ENCODE measurements at places on chromosomes 6 and 20.

GRCh38 chr20:36604952-36605398 lies 604 bp upstream of the RAB5IF start:
- DNase-seq = no peak

GRCh38 chr6:152146385-152146784 lies 338.9 kb downstream of the ESR1 start:
- no peak for DNase-seq

DNA sequence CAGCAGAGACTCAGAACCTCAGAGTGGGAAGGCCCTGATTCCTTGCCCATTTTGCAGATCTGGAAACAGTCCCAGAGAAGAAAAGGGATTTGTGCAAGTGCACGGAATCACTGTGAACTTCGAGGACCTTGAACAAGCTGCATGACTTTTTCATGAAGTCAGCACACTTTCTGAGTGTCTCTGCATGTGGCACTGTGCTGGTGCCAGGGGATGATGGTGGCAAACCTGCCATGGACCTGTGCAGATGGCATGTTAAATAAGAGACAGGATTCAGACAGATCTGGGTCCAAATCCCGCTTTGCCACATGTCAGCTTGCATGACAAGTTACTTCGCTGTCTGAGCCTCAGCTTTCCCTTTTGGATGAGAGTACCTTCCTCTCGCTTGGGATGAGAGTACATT lies 26.8 kb downstream of the ZNF831 start:
- no peak for DNase-seq

- DNase-seq = no peak
Measured at GRCh38 chr6:85472744-85473143, 22.9 kb downstream of the NT5E start.

DNA sequence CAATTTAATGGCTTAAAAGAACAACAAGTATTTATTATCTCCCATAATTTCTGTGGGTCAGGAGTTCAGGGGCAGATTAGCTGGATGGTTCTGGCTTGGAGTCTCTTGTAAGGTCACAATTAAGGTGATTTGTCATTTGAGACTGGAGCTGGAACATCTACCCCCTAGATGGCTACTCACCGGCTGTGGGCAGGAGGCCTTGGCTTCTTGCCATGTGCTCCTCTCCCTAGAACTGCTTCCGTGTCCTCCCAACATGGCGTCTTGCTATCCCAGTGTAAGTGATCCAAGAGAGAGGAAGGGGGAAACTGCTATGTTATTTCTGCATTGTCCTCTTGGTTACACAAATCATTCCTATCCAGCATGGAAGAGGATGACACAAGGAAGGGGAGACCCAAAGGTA lies 210.2 kb upstream of the ECI2 start:
- no peak for DNase-seq

DNA sequence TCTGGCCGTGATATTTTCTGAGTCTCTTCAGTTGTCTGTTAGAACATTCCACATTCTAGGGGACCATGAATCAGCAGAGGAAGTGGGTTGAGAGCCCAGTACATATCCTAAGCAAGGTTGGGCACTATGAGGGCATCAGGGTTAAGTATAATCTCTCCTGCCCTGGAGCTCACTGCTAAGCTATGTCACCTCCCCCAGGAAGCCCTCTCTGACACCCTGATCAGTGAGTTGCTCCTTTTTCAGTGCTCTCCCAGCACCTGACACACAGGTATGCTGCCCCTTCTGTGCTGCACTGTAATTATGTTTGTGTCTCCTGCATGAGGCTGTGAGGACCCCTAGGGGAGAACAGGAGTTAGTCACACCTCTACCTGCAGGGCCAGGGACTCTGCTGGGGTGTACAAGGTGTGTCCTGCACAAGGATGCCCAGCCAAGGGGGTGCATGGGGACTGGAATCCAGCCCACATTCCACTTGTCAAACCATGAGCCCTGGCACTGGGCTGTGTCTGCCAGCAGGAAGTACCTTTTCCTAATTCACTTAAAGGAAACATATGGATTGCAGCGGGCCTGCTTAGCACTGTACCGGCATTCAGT lies 3.9 kb downstream of the RAB44 start:
- DNase-seq = no peak

- no peak for DNase-seq
Measured at GRCh38 chr20:24705486-24705885, 236.1 kb downstream of the SYNDIG1 start.

DNA sequence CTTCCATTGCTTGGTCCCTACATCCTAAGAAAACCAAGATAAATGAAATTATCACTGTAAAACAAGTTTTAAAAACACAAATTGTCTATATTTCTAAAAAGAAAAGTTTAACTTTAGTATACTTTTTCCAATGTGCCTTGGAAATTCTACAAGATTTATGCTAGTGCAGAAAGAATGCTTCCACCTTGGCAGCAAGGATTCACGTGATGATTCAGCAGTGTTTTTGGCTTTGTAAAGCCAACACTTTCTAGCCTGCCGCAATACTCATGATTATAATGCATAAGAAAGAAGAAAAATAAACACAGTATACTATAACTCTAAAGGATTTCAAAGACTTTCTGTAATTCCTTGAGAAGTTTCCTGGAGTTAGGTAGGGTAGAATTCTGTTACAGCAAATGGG lies 442.7 kb downstream of the TENT5A start:
- DNase-seq = no peak

- DNase-seq = peak; percentile 97
Measured at GRCh38 chr20:54624706-54625390, 149.5 kb downstream of the DOK5 start.

DNA sequence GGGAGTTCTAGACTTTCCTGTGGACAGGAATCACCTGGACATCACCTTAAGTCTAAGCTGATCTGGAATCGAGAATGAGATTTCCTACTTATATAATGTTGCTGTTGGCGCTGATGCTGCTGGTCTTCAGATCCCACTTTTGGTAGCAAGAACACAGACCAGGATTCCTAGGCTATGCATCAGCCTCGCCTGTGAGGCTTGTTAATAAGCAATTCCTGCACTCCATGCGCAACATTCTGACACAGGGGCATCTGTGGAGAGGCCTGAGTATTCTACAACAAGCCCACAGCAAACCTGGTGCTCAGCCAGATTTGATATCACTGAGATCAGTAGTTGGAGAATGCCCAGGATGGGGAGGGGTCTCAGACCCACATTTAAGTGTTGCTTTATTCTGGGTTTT lies 52.0 kb upstream of the TRIM26 start:
- no peak for DNase-seq

DNA sequence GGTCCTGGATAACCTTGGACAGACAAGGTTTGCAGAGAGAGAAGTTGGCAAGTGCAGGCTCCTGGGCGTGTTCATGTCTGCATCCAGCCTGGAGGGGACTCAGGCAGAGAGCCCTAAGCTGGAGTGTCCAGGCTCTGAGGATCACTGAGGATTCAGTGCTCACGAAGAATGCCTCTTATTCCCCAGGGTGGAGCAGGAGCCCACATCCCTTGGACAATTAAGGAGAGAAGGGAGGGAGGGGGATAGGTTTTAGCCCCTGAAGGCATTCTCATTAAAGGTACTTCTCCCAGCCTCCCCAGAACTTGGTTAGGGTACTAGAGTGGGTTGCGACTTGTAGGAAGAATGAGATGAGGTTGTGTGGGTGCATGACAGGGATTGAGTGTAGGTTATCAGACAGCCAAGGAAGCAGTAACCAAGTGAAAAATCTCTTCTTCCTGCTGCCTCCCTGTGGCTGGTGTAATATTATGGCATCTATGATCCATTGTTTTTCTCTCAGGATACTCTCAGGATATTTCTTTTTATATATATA lies 680 bp downstream of the HLA-DPB1 start:
- no peak for DNase-seq

- peak; percentile 65 for DNase-seq
Measured at GRCh38 chr6:33746651-33747100, at the start of gene IP6K3. IP6K3 (minus strand) TSS chr6:33746905; CDS start chr6:33735476, 11,429 bp downstream.

DNA sequence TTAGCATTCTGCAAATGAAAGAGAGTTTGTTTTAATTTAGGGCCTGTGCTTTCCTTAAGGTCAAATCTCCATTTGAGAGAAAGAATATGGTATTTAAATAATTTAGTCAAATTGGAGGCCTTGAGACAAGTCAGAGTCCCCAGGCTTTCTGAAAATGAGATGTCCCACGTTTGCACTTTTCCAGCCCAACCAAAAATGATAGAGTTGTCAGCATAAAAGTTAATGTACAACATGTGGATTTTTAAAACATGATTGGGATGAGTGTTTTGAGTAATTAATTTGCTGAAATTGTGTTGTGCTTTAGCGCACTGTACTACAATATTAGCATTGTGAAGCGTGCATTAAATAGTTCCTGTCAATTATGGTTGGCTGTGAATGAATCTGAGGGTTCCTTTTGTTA lies 10.0 kb downstream of the CD83 start:
- DNase-seq = no peak

DNA sequence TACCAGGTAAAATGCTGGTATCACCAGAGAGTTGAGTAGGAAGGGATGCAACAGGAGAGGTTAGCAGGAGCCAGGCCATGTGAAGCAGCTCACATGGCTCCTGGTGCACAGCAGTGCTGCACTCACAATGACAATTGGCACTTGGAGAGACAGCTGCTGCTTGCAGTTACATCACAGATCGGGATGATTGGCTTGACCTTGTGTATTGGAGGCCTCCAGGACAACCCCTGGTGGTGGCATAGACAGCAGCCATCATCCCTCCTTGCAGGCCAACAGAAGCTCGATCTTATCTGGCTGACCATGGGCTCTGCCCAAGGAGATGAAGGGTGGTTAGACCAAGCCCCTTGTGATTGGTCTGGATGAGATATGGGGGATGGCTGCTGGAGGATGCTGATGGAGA lies 73.0 kb downstream of the EYA2 start:
- DNase-seq = no peak

DNA sequence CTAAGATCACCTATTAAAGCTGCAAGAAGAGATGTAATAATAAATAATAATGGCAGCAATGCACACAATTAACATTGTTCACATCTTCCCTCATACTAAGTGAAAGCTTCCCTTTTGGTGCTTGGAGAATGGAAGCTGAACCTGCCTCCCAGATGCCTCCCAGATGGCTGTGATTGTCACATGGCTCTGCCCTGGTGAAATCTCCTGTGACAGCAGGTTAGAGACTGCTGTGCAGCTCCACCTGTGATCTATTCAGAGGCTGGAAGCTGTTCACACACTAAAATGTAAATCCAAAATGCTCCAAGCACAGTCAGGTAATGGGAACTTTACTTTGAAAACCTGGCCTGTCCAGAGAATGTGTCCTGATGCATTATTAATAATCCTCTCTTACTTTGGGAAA lies 41.7 kb upstream of the RGS17 start:
- no peak for DNase-seq

- DNase-seq = no peak
Measured at GRCh38 chr6:121848523-121849255, 413.2 kb downstream of the GJA1 start.

GRCh38 chr20:47490795-47491194 lies 10.9 kb upstream of the NCOA3 start:
- no peak for DNase-seq

- no peak for DNase-seq
Measured at GRCh38 chr6:9659848-9660247, 755.0 kb downstream of the TFAP2A start.

GRCh38 chr6:159941286-159942113 lies 27.4 kb upstream of the IGF2R start:
- DNase-seq = peak; percentile 44

- DNase-seq = no peak
Measured at GRCh38 chr6:134590449-134590848, 272.5 kb upstream of the SGK1 start.

GRCh38 chr6:129447198-129447565 lies 262.8 kb downstream of the ARHGAP18 start:
- no peak for DNase-seq

DNA sequence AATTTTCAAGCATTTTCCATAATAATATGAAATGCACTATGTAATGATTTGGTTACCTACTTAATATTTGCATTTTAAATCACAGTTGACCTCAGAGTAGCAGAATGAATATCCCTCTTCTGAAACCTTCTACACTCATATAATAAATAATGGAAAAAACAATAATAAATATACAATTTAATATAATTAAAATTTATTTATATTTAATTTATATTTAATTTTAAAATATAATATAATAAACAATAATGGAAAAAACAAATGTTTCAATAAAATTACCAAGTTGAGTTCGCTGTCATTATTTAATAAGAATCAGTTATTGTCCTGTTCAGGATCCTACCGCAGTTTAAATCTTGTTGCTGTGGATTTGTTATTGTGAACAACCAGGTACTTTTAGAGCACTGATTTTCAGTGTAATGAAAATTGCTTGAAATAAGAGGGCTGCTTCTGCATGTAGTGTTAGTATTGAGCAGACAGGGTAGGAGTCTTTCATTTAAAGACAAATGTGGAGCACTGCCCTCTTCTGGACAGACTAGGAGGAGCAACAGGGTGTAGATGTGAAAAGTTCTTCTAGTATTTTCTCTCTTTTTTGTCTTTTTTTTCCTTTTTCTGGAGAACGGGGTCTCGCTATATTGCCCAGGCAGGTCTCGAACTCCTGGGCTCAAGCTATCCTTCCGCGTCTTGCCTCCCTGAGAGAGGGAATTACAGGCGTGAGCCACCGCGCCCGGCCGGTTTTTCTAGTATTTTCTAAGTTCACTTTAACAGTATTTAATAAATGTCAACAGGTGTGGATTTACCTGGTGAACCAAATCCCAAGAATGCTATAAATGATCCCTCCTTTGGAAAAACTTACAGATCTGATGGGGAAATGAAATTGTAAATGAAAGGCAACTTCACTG lies 13.6 kb downstream of the TRAPPC3L start:
- peak; percentile 60 for DNase-seq

DNA sequence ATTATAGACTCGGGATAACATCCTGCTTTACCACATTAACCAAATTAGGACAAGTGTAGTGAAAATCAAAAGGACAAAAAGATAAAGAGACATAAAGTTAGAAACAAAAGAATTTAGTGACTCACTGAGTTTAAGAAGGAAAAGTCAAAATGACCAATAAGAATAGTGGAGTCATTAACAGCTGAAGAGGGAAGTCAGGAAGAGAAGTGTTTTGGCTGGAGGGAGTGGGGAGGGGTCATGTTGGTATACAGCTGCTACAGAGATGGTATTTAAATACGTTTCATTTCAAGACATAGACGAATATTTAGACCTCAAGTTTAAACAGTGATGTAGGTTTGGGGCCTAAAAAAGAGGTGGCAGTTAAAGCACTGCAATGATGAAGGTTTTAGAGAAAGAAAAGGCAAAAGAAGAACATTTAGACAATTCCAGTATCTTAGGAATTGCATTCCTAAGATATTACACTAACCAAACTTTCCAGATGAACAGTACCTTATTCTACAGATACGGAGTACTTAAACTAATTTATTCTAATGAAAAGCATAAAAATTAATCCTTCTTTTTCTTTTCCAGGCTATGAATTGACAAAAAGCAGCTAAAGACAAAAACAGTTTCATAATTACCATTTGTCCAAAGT lies 10.6 kb downstream of the FKBP5 start:
- no peak for DNase-seq

GRCh38 chr20:43379239-43379917 lies 78.3 kb upstream of the SRSF6 start:
- DNase-seq = no peak

GRCh38 chr6:79135973-79136470 lies 58.0 kb upstream of the PHIP start:
- no peak for DNase-seq

Measured in lung (tissue), 17 donors.